NCI-H748 treated with DMSO at 0.1 percent for 48 hours (cell line): ENCODE measurements at places on chromosomes 12 and 14.

DNA sequence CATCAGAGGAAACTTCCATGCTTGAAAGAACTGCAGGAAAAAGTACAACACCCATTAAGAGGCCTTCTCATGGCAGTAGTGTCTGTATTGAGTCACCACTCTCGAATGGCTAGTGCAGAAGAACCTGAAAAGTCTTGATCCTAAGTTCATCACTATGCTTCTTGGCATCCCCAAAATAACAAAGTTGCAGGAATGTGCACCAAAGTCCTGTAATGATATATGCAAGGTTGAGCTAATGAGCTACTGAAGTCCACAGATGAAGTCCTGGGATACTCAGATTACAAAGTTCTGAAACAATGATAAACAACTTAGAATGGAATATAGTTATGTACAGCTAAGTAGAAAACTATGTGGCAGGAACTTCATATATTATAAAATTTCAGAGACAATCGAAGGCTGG lies 545.4 kb downstream of the FOXG1 start:
- DNase-seq, result no peak

- DNase-seq, result no peak
Measured at GRCh38 chr12:114866331-114866730, 182.4 kb upstream of the TBX3 start.

- no peak for DNase-seq
Measured at GRCh38 chr12:127716166-127716565, 550.8 kb upstream of the TMEM132C start.

GRCh38 chr14:25092258-25092740 lies 42.4 kb upstream of the STXBP6 start:
- peak; percentile 34 for DNase-seq

- DNase-seq, result no peak
Measured at GRCh38 chr14:24394275-24394674, 4.5 kb upstream of the NYNRIN start.

GRCh38 chr12:107458163-107458562 lies 227.4 kb upstream of the PWP1 start:
- no peak for DNase-seq

- no peak for DNase-seq
Measured at GRCh38 chr12:105099356-105099755, 8.2 kb upstream of the WASHC4 start.

DNA sequence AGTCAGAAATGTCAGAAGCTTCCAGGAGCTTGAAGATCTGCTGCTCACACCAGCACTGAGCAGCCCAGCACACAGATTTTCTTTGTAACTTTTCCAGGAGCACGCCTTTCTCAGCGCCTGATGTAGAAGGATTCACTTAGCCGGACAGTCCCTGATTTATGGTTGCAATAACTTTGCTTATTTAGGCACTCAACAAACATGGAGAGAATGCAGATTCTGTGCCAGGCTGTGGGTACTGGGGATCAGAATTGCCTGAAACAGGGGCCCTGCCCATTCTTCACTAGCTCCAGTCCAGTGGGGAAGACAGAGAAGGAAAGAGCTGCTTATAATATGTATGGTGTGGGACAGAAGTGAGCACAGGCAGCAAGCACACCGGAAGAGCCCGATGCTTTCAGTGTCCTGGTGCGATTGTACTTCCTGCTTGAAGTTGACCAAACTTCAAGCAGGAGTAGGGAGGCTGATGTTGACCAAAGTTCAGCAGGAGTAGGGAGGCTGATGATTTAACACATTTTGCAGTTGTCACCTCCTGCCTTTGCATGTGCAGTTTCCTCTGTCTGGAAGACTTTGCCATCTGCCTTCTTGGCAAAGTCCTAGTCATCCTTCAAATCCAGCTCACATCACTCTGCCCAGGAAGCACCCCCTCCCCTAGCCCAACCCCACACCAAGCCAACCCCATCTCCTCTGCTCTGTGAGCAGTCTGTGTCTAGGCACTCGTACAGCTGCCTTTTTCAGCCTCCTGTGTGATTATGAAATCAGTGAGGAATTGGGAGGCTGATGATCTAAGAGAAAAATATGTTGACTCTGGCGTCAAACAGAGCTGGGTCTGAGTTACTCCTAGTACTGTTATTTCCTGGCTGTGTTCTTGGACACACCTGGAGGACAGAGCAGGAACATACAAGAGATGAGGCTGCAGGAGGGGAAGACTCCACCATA lies 12.0 kb upstream of the PRIMA1 start:
- DNase-seq, result no peak
